ENCODE measurements at places on chromosomes 2 and 18. TPM values are rescaled to one million over a fixed set of nuclear protein-coding genes. Genes with fewer than 3 reads are reported as not detected.

DNA sequence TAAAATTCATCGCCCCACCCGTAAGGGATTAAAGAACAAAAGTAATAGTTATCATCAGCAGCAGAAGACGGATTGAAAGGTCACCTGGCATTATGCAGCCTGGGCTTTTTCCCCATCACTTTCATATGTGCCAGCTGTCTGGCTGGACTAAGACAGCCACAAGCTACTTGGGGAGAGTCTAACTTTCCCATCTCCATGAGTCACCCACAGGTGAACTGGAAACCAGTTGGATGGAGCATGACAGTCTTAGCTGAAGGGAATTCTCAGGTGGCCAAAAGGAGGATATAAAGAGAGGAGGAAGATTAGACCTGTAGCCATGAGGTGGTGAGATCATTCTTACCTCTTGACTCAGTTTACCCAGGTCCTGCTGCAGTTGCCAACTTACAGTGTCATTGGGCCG lies 7.0 kb upstream of the FAM178B start:
- no peak for DNase-seq

- DNase-seq: no peak
Measured at GRCh38 chr18:63253014-63253413, 66.6 kb downstream of the BCL2 start.

DNA sequence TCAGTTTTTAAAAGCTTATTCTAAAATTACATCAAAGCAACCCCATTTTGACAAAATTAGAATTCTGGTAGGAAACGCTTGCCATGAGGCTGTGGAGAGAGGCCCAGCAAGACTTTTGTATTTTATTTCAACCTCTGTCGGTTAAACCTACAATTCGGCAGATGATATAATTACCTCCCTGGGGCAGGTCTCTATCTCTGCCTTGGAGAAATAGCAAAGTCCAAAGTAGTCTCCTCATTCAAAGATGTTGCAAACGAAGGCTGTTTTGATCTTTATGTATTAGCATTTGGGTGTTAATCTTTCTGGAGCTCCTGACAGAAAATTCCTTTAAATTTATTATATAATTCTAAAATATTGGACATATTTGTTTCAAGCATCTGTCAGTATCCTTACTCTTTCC lies 35.6 kb downstream of the GALM start:
- DNase-seq: no peak

PARD6G gene
- total RNA-seq: 2.0 TPM

GRCh38 chr2:151638191-151638933 lies 95.9 kb downstream of the NEB start:
- no peak for DNase-seq

- DNase-seq: no peak
Measured at GRCh38 chr2:239878686-239879085, 146.5 kb downstream of the NDUFA10 start.

GRCh38 chr2:28276076-28276618 lies 116.5 kb upstream of the FOSL2 start:
- DNase-seq: no peak

GALNT3 gene
- 0.08 TPM for total RNA-seq

HRH4 gene
- total RNA-seq: 0.33 TPM

- no peak for DNase-seq
Measured at GRCh38 chr2:150165442-150165841, 322.0 kb downstream of the RND3 start.

GRCh38 chr18:13540477-13541182 lies 185.7 kb downstream of the FAM210A start:
- DNase-seq: no peak

DNA sequence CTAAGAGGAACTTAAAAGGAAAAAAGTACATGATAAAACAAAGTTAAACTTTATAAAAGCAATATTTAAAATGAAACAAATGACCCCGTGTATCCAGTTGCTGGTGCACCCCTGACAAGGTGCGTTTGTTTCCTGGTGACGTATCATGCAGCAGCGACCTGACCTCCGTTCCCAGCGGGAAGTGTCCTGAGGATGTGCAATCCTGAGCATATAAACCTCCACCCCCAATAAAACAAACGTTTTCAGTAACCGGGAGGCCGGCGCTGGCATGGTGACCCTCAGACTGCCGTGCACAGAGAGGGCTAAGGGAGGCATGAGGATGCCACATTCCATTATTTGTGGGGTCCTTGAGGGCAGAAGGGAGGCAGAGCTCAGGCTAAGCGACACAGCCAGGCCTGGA lies 14.8 kb downstream of the SLC66A2 start:
- DNase-seq: no peak

GRCh38 chr2:196449083-196449482 lies 190.4 kb upstream of the CCDC150 start:
- DNase-seq: no peak

GRCh38 chr2:200472853-200473464 lies 36.9 kb downstream of the KCTD18 start:
- DNase-seq: no peak
